BJ (cell line): ENCODE measurements at places on chromosomes 11 and 22.

DNA sequence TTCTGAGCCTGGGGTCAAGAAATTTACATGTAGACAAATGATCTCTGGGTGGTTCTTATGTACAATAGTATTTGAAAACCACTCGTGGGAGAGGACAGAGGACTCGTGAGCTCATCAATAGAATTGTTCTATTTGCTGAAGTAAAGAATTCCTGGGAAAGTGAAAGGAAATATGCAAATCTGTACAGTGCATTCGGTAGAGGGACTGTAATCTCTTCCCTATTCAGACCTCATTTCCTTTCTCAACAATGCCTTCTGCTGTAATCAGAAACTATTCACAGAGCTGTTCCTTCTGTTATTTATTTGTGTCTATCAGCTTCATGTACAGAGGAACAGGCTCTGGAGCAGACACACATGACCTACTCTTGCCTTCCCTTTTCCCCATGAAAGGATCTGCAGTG, 709.4 kb upstream of the KIRREL3 start:
- no peak for DNase-seq

- DNase-seq: no peak
Observed at GRCh38 chr11:72764503-72764902, 12.3 kb upstream of the ARAP1 start.

DNA sequence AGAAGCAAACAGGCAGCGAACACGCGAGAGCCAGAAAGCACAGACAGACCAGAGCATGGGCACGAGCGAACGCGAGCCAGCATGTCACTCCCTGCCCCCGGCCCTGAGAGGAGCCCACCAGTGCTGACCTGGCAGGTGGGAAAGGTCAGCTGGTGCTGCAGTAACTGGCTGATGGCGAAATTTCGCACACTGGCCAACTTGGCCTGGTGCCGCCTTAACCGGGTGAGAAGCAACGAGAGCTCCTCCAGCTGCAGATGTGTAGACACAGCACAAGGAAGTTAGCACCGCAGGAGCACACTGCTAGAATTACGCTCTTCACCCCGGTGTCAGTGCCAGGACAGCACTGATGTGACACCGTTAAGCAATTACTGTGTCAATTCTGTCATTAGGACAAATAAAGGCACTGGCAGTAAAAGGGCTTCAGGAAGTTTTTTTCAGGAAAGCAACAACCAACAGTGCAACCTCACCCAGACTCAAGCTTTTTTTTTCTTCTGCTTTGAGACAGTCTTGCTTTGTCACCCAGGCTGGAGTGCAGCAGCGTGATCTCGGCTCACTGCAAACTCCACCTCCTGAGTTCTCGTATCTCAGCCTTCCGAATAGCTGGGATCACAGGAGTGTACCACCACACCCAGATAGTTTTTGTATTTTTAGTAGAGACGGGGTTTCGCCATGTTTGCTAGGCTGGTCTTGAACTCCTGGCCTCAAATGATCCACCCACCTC, 76.8 kb downstream of the C11orf58 start:
- no peak for DNase-seq

DNA sequence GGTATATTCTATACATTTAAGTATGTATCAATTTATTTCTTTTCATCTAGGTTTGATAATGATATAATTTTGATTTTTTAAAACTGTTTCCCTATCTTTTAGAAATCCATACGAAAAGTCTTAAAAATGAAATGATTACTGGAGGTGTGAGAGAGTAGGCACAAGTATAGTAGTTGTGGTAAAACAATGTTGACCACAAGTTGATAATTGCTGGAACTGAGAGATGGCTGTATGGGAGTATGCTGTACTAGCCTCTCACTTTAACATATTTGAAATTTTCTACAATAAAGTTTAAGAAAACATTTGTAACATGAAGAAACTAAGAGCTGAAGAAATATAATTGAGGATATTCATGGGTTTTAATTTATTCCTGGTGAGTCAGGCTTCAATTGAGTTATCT, 30.0 kb downstream of the FSHB start:
- DNase-seq: no peak

DNA sequence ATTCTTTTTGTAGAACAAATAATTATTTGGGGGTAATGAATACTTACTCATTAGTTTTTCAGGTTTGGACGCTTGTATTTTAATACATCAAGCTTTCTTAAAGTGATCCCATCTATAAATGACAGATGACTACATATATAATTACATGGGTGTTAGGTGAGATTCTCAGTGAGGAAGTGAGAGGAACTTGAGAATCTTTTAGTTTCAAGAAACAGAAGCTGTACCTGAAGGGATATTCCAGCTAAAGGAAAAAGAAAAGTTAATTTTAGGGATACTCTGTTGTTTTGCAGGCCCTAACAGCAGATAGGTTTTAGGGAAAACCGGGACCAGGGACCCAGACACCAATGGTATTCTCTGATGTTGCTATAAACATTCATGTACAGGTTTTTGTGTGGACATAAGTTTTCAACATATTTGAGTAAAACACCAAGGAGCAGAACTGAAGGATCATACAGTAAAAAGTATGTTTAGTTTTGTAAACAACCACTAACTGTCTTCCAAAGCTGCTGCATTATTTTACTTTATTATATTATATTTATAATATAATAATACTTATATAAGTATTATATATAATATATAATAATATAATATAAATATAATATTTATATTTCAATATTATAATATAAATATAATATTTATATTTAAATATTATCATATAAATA, 24.1 kb upstream of the PHOX2A start:
- no peak for DNase-seq

- no peak for DNase-seq
Observed at GRCh38 chr11:130112071-130112830, 42.6 kb downstream of the APLP2 start.

DNA sequence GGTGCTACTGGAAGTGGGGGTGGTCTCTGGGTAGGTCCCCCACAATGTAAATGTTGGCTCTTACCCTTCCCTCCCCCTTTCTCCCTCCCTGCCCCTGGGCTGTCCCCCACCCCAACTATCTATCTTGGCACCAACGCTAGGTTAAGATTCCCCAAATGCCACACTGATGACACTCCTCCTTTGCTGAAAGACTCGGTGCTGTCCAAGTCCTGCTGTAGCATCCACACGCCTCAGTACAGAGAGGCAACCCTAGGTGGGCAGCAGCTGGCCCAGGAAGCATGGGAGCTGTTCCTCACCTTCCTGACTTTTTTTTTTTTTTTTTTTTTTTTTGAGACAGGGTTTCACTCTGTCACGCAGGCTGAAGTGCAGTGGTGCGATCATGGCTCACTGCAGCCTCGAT, 3.4 kb upstream of the KCTD17 start:
- no peak for DNase-seq

DNA sequence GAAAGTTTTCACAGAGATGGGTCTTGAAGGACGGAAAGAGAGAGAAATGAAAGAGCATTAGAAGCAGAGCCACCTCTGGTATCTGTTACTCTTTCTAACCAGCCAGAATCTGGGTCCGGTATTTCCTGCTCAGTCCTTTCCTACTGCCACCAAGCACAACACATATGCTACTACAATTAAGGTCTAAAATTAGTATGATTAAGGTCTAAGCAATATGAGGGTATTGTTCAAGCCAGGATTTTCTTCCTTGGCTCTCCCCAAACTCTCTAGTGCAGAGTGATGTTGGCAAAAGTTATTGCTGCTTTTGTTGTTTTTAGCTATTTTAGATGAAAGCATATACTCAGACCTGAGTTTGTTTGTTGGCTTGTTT, 59.2 kb upstream of the EED start:
- no peak for DNase-seq
